Activated naive CD8-positive, alpha-beta T cell treated with anti-CD3 and anti-CD28 coated beads for 36 hours (primary cell): ENCODE measurements at places on chromosomes 11 and 22. TPM values are rescaled to one million over a fixed set of nuclear protein-coding genes. Genes with fewer than 3 reads are reported as not detected.

Gene LYVE1
- not detected for total RNA-seq

Gene KDM4D
- 2.8 TPM for total RNA-seq

Gene ADSL
- 178 TPM for total RNA-seq

Gene RAB38
- 21.0 TPM for total RNA-seq

Gene NOX4
- total RNA-seq = not detected

Gene TUB
- total RNA-seq = 0.19 TPM

GRCh38 chr22:50274311-50274710, 4.1 kb upstream of the MAPK11 start:
- peaks cover 16% of the 10 kb centered on the region for H3K27me3 ChIP-seq
- peak; percentile 46 for DNase-seq
- H3K36me3 ChIP-seq = peaks cover 2% of the 10 kb centered on the region
- no peak overlapping the region for H3K4me3 ChIP-seq

GRCh38 chr11:106281455-106282173, 204.2 kb downstream of the AASDHPPT start:
- no peak overlapping the region for H3K4me3 ChIP-seq
- no peaks in the 10 kb centered on the region for H3K4me1 ChIP-seq
- no peak overlapping the region for H3K27ac ChIP-seq
- no peaks in the 10 kb centered on the region for H3K36me3 ChIP-seq
- H3K27me3 ChIP-seq = no peaks in the 10 kb centered on the region

DNA sequence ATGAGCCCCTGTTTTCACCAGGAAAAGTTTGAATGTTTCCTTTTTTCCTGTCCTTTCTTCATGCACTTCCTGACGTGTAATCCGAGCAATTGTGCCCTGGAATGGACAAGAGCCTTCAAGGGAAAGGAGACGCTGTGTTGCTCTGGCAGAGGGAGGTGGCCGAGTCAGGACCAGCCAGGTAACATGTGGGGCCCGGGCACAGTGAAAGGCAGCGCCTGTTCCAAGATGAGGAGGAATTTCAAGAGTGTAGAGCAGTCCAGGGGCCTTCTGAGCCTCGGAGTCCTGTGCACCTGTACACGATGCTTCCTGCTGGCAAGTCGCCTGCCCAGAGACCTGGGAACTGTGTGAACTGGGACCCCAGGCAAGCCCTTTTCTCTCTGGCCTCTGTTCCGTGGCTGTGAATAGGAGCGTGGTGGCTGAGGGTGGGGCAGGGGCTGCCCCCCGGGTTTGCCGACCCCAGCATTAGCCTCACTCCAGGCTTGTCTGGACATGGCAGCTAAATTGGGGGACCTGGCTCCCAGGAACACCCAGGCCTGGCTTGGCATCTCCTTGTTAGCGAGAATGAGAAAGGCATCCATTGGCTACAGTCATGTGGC, 92.0 kb downstream of the MYEOV start:
- no peaks in the 10 kb centered on the region for H3K27me3 ChIP-seq
- no peak overlapping the region for H3K27ac ChIP-seq
- no peaks in the 10 kb centered on the region for H3K4me1 ChIP-seq

GRCh38 chr11:6022956-6023355, 7.6 kb downstream of the OR56A1 start:
- DNase-seq = no peak
- peaks cover 27% of the 10 kb centered on the region for H3K27me3 ChIP-seq
- H3K36me3 ChIP-seq = no peaks in the 10 kb centered on the region

GRCh38 chr11:2930704-2931419, 1.6 kb upstream of the PHLDA2 start:
- no peak overlapping the region for H3K27ac ChIP-seq
- H3K4me3 ChIP-seq = peak overlapping the region; percentile 72
- peaks cover 14% of the 10 kb centered on the region for H3K4me1 ChIP-seq
- DNase-seq = peak; percentile 56
- H3K36me3 ChIP-seq = no peaks in the 10 kb centered on the region

DNA sequence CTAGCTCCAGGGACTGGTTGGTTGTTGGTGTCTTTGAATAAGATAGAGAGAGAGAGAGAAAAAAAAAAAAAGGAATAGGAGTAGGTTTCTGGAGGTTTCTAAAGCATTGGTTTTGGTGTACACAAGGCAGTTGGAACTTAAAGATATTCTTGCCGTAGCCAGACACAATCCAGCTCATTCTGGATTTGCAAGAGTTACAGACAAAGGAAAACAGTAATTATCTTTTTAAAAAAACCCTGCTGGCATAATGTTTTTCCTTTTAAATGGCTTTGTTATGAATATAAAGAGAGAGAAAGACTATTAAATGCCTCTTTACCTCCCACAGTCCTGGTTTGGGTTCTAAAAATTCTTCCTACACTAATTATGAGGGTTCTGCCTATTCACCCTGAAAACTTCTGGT, 120.4 kb upstream of the RAG2 start:
- no peak overlapping the region for H3K27ac ChIP-seq
- H3K4me1 ChIP-seq = no peaks in the 10 kb centered on the region
- H3K36me3 ChIP-seq = no peaks in the 10 kb centered on the region
- H3K4me3 ChIP-seq = no peak overlapping the region

- H3K27ac ChIP-seq = no peak overlapping the region
- no peaks in the 10 kb centered on the region for H3K36me3 ChIP-seq
- no peak for DNase-seq
These were observed 118.5 kb upstream of the GRIA4 start for GRCh38 chr11:105491394-105491793.

DNA sequence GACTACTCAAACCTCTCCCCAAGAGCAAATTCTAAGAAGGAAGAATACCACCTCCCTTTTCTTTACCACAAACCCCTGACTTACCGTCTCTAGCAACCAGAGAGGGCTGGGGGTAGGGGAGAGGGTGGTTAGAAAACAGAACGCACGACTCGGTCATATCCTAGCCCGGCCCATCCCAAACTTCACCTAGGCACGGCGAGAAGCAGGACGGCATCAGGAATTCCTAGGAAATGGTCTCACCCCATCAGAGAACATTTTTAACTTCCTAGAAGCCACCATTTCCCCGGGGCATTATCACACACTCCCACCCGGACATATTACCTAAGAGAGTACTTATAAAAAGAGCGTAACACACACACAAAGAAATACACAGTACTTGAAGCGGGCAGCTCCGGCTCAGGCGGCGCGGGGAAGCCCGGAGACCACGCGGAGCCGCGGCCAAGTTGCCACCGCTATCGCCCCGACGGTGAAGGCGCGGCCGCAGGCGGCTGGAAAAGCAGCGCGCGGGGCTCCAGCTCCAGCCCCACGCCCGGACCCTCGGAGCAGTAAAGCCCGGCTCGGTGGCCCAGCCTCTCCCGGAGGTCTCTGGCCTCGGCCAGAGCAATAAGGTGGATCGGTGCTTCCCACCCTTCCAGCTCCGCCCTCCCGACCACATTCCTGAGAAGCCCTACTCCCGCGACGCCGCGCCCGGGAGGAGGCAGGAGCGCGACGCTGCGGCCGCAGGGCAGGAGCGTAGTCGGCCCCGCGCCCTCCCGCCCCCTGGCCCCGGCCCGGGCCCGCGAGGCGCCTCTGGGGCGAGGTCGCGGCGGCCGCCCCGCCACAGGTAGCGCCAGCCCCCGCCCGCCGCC, 878 bp downstream of the RRAS2 start:
- peak overlapping the region; percentile 89 for H3K27ac ChIP-seq
- H3K4me3 ChIP-seq = peak overlapping the region; percentile 91
- peaks cover 3% of the 10 kb centered on the region for H3K27me3 ChIP-seq
- peaks cover 20% of the 10 kb centered on the region for H3K36me3 ChIP-seq

GRCh38 chr11:74726547-74727182, 4.6 kb downstream of the CHRDL2 start:
- H3K4me3 ChIP-seq = no peak overlapping the region
- peak; percentile 62 for DNase-seq
- H3K36me3 ChIP-seq = no peaks in the 10 kb centered on the region
- H3K27me3 ChIP-seq = peaks cover 36% of the 10 kb centered on the region
- H3K4me1 ChIP-seq = peaks cover 2% of the 10 kb centered on the region

DNA sequence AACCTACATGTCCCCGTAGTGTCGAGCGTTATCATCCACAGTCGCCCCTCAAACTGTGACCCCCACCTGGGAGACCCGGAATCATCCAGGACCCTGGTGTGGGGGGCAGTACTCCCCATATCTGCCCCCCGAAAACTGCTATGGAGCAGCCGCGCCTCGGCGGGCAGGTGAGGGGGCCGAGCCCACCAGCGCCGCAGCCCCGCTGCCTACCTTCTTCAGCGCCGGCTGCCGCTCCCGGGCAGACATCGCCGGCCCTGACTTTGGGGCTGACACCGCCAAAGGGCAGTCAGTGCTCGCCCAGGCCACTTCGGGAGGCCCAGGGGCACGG, 825 bp downstream of the ARHGAP20 start:
- H3K4me3 ChIP-seq = peak overlapping the region; percentile 67
- H3K27me3 ChIP-seq = peaks cover 75% of the 10 kb centered on the region
- no peaks in the 10 kb centered on the region for H3K36me3 ChIP-seq
- peaks cover 13% of the 10 kb centered on the region for H3K4me1 ChIP-seq

DNA sequence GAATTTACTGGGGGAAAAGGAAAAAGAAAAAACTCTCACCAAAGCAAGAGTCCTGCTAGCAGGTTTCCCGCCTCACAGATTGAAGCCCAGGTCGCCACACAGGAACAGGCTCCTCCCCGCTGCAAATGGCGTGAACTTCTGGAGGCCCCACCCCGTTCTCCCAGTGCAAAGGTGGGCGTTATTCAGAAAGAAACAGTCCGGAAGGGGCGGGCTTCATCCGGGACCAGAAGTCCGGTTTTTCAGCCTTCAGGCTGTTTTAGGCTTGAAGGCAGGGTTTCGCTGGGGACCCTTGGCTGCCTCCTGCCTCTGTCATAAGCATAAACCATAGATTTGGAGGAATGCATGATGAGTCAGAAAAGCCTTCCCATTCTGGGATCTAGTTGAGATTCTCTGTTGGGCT, 148.3 kb upstream of the POU2AF2 start:
- H3K27ac ChIP-seq = no peak overlapping the region
- H3K4me1 ChIP-seq = peaks cover 5% of the 10 kb centered on the region
- no peaks in the 10 kb centered on the region for H3K36me3 ChIP-seq
- peaks cover 20% of the 10 kb centered on the region for H3K27me3 ChIP-seq
- no peak overlapping the region for H3K4me3 ChIP-seq
- no peak for DNase-seq

- no peak for DNase-seq
- H3K4me3 ChIP-seq = no peak overlapping the region
- H3K27me3 ChIP-seq = no peaks in the 10 kb centered on the region
- H3K36me3 ChIP-seq = no peaks in the 10 kb centered on the region
These were observed 9.6 kb downstream of the KIAA1671 start for GRCh38 chr22:24962094-24962493.

GRCh38 chr11:123973816-123974215, 3.8 kb downstream of the OR10S1 start:
- no peaks in the 10 kb centered on the region for H3K4me1 ChIP-seq
- H3K4me3 ChIP-seq = no peak overlapping the region
- peaks cover 4% of the 10 kb centered on the region for H3K27me3 ChIP-seq
- DNase-seq = no peak
- no peak overlapping the region for H3K27ac ChIP-seq

DNA sequence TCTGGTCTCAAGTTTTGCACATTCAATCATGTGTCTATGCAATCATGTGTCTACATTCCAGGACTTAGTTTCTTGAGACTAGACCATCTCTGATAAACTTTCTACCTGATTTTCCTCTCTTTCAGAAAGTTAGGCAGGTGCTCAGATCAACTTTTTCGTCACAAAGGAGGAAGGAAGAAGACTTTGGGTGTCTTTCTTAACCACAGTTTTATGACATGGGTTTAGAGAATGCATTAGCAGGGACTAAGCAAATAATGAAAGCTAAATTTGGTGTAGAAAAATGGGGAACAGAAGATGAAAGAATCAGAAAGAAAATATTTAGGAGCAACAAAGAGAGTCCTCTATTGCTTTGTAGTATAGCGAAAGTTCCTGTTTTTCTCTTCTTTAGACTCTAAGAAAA, 7.7 kb upstream of the GLYATL1B start:
- H3K4me1 ChIP-seq = peaks cover 3% of the 10 kb centered on the region
- no peaks in the 10 kb centered on the region for H3K36me3 ChIP-seq
- no peak overlapping the region for H3K27ac ChIP-seq
- DNase-seq = no peak
- no peak overlapping the region for H3K4me3 ChIP-seq

DNA sequence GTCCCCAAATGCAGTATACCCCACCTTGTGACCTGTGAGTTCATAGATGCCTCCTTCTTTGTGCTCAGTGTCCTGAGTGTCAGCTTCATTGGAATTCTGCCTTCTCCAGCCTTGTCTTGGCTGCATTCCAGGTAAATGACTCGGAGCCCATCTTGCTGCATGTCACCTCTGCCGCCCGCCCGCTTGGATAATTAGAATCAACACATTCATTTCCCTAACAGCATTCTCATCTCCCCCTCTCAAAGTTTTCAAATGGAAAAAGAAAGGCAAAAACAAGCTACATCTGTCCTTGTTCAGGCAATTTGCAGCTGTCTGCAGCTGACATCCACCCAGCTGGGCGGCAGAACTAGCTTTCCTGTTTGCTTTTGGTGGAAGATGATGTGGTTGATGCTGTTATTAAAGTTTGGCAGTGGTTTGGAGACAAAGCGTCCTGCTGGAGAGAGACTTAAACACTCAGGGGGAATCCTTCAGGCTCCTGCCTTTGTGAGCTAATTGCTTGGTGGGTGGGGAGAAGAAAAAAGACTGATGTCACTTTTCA, 198.8 kb upstream of the SEZ6L start:
- no peaks in the 10 kb centered on the region for H3K36me3 ChIP-seq
- DNase-seq = no peak
- H3K27me3 ChIP-seq = peaks cover 4% of the 10 kb centered on the region
- H3K4me1 ChIP-seq = peaks cover 10% of the 10 kb centered on the region
- no peak overlapping the region for H3K27ac ChIP-seq

GRCh38 chr11:47908198-47908597, 60.0 kb upstream of the NUP160 start:
- H3K27me3 ChIP-seq = no peaks in the 10 kb centered on the region
- H3K36me3 ChIP-seq = no peaks in the 10 kb centered on the region
- H3K27ac ChIP-seq = no peak overlapping the region
- H3K4me3 ChIP-seq = no peak overlapping the region
- no peak for DNase-seq
- peaks cover 3% of the 10 kb centered on the region for H3K4me1 ChIP-seq

- peaks cover 65% of the 10 kb centered on the region for H3K36me3 ChIP-seq
- H3K4me3 ChIP-seq = peak overlapping the region; percentile 96
- peaks cover 56% of the 10 kb centered on the region for H3K4me1 ChIP-seq
- peak overlapping the region; percentile 95 for H3K27ac ChIP-seq
These were observed 2.5 kb downstream of the RAC2 start for GRCh38 chr22:37241351-37242142.

- no peak overlapping the region for H3K4me3 ChIP-seq
- no peaks in the 10 kb centered on the region for H3K36me3 ChIP-seq
- peaks cover 6% of the 10 kb centered on the region for H3K27me3 ChIP-seq
- no peaks in the 10 kb centered on the region for H3K4me1 ChIP-seq
- H3K27ac ChIP-seq = no peak overlapping the region
These were observed 27.3 kb upstream of the MUC5AC start for GRCh38 chr11:1130276-1131032.
